ENCODE measurements at places on chromosomes 6 and 20.

- no peak for DNase-seq
These were observed 111.9 kb downstream of the TRIM27 start for GRCh38 chr6:28811873-28812272.

- peak; percentile 90 for DNase-seq
These were observed 38.0 kb downstream of the PIM1 start for GRCh38 chr6:37207903-37208456.

- DNase-seq = no peak
These were observed 20.9 kb downstream of the UTRN start for GRCh38 chr6:144305985-144306384.

- DNase-seq = no peak
These were observed 6.4 kb downstream of the NHSL1 start for GRCh38 chr6:138492871-138493270.

GRCh38 chr6:63567966-63568365 is 4.3 kb upstream of the LOC128125822 start:
- no peak for DNase-seq

DNA sequence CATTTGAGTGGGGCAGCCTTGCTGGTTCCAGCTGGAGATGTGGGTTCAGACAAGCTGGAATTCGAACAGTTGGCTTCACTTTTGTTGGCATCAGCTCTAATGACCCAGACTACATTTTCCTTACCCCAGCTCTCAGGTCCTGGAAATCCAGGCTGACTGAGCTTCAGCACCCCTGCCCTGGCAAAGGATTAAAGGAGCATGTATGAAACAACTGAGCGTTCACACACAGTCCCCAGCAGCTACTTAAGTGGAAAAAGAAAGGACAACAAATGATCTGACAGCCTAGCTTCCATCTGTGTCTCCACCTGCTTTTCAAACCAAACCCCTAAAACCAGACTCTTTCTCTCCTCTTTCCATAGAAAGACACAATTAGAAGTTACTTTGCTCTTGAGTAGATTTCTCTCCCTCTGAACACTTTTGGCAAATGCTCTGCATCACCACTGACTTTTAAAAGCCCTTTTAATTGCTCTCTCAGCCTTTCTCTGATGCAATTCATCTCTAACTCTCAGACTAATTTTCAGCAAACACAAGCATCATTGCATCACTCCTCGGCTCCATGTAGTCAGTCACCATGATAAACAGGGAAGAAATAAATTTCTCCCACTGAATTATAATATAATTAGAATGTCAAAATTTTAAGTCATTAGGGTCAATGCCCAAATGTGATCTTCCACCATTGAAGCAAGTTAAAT is 28.1 kb downstream of the ROS1 start:
- no peak for DNase-seq

GRCh38 chr20:39800111-39800510 is 838.0 kb downstream of the DHX35 start:
- DNase-seq = no peak

DNA sequence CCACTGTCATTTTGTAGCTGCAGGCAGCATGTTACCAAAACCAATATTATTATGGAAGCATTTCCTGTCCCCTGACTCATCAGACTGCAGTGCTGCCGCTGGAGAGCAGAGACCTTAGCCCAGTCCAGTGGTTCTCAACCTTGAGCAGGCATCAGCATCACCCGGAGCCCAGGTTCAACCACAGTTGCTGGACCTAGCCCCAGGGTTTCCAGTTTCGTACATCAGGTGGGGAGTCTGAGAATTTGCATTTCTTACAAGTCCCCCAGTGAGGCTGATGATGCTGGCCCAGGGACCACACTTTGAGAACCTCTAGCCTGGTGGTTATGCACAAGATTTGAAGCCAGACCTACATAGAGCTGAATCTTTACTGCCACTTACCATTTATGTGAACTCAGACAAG is 47.3 kb downstream of the LY86 start:
- DNase-seq = no peak

DNA sequence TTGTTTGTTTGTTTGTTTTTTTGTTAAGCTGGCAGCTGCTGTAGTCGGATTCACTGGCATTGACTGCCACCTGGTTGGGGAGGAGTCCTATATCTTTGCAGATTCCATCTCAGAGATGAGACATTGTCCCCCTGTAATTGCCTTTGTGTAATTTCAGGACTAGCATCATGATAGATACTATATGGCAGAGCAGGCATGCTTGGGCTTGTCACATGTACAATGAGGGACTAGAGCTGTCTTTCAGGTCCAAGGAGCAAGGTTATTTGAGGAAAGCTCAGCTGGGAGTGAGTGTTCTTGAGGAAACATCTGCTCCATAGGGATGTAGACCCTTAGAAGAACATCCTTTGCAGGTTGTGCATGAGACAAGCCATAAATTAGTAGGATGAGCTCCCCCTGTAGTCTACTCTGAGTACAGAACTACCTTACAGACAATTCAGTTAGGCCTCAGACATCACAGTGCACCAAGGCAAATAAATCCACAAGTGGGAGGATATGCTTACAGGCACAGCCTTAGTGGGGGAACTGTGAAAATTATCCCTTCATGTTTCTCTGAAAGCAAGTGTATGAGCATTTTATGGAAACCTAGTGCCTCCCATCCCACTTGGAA is 62.1 kb downstream of the BMP2 start:
- no peak for DNase-seq

DNA sequence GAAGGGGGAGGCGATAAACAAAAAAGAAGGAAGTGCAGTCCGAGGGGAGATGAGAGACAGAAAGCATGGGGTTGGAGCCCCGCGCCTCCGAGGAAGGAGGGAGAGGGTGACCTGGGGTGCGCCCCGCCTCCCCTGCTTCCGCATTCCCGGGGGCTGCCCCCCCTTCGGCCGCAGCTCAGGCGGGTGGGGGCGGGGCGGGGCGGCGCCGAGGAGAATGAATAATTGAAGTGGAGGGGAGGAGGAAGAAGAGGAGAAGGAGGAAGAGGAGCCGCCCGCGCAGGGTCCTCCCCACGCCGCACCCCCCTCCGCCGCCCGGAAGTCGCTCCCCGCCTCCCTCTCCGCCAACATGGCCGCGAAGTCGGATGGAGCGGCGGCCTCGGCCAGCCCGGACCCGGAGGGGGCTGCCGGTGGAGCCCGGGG is at the start of gene XKR7:
Gene XKR7 (plus strand): TSS at position 322 of the 420 bp plus-strand sequence. CDS start 25 bp downstream, at position 347.
- DNase-seq = no peak

DNA sequence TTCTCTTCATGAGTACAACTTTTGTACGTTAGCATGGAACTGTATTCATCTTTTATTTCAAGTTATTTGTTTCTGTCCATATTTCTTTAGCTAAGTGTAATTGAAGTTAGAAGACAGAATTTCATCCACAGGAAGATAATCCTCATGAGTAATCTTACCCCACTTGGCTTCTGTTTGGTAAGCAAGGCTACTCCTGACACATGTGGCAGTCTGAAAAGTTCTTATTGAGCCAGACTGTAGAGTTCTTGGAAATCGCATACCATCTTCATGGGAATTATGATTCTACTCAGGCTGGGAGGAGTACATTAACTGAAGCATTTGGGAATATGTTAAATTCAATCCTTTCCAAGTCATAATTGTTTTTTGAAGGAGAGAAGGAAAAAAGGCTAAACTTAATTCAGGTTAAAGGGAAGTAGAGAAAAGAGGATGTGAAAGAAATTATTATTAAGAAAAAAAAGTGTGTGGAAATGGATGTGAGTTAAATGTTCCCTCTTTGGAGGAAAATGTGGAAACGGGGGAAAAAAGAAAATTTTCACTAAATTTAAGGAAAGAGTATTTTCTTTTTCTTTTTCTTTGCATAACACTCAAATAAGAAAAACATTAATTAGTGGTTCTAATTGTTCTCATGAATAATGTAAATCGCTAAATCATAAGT is 41.5 kb upstream of the TENT5A start:
- DNase-seq = no peak

DNA sequence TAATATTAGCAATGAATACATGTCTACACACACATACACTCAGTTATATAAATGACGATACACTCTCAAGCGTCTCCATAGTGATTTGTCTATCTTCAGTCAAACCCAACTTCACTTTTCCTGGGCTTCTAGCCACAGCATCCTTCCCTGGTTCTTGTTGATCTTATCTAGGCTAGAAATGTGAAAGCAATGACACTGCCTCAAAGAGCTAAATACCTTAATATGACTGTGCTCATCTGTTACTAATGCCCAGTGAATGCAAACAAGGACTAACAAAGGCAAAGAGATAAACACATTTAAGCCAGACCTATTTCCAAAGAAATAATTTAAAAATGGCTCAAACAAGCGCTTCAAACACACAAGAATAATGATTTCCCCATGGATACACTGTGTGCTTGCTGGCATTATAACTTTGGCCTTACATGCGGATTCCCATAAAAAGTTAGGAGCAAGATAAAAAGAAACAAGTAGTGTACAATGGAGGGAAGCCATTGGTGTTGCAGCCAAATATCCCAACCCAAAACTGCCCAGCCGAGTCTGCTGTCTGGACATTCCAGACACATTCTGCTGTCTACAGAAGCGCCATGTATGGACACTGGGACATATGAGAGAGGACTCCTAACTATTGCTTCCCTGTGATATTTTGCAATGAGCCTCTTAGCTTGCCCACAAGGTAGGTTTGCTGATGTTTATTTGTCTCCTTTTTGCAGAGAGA is 19.5 kb upstream of the DAAM2 start:
- no peak for DNase-seq

GRCh38 chr6:38034274-38034914 is 214.9 kb downstream of the ZFAND3 start:
- DNase-seq = no peak

GRCh38 chr6:109079981-109080380 is 14.7 kb downstream of the SESN1 start:
- DNase-seq = no peak

DNA sequence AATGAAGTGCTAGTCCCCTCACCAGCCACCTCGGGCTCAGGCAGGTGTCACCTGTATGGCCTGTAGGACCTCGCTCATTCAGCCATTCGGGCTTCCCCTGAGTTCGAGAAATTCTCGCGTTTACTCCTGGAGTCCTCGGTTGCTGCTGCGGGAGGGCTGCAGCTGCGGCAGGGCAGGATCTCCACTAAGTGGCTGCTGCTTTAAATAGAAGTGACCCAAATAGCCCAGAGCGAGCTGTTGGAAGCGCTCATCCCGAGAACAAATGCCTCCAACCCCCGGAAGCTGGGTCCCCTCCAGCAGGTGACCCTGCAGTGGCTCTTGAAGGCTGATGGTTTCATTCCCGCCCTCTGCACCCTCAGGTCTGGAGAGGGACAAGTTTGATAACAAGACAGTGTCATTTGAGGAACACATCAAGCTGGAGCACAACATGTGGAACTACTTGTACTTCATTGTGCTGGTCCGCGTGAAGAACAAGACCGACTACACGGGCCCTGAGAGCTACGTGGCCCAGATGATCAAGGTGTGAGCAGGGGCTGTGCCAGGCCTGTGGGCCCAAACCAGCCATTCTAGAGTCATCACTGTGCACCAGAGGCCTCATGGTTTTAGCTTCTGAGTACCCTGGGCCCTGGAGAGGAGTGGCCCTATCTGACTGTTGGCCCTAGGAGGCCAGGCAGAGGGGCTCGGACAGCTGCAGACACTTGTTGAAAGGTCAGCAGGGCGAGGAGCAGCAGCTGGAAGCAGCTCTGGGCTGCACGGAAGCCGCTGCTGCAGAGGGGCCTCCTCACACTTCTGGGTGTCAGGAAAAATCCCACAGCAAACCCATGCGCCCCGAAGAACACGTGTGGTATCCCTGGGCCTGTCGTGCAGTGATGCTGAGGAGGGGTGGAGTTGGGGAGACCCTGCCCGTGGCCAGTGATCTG is 18.1 kb downstream of the UQCC2 start:
- no peak for DNase-seq

DNA sequence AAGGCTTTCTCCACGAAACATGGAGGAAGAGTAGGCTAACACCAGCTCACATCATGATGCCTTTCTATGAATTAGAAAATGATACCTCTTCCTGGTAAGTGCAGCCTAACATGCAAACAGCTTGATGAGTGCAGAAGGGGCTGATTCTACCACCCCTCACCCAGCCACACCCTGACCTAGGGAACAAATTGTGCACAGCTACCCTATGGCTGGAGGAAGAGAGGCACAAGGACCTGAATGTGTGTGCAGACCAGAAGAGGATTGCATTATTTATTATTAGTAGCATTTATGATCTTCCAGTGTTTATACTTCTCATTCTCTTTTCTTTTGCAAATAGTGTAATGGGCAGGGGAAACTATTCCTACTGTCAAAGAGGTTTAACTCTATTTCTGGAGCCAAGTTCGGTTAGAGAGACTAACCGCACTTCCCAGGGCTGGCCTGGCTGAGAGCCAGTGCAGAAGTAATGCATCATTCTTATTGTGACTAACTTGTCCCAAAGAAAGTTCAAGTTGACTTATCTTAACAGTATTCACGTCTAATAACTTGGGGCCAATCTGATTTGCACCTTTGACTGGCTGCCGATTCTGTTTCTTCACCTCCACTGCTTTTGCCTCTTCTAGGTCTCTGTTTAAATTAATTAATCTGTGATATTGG is 237.5 kb downstream of the CD83 start:
- no peak for DNase-seq

DNA sequence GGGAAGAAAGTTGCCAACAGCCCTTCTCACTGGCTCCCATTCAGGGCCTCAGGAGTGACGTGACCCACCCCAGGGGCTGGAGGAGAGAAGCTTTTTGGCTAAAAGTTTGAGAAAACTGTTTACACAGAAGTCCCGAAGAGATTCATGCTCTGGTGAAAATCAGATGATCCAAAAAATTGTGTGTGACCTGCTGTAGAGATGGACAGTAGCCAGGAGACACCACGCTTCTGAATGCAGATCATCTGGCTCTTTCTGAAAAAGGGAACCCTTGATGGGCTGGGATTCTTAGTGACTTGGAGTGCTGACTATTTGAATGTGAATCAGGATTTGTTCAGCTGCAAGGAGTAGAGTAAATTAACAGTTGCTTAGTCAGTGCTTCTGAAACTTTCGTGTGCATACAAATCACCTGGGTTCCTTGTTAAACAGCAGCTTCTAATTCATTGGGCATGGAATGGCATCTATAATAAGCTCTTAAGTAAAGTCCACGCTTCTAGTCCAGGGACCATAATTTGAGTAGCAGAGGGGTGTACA is 265.1 kb downstream of the PREX1 start:
- DNase-seq = no peak

GRCh38 chr20:1375515-1375914 is 17.3 kb downstream of the FKBP1A start:
- no peak for DNase-seq

- no peak for DNase-seq
These were observed 169.7 kb downstream of the HAO1 start for GRCh38 chr20:7770578-7770977.

Data from CD4-positive, alpha-beta T cell (primary cell).